ENCODE measurements at places on chromosomes 5 and 9.

DNA sequence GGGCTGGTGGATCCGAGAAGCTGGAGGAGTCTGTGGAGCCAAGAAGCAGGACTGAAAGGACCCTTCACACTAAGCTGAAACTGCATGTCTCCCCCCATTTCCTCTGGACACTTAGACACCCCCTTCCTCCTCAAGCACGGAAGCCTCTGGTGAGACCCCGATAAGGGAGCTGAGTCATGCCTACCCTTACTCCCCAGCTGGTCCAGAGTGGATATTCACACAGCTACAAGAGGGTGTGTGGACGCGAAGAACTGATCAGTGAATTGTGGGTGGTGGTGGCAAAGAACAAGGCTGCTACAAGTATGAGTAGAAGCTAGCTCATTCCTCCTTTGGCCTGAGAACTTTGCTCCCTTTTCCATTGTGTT lies 4.3 kb downstream of the TLN1 start:
- DNase-seq = no peak
- H3K4me1 ChIP-seq = peaks cover 36% of the 10 kb centered on the region
- H3K27me3 ChIP-seq = no peaks in the 10 kb centered on the region
- no peak overlapping the region for H3K4me3 ChIP-seq
- no peaks in the 10 kb centered on the region for H3K36me3 ChIP-seq

GRCh38 chr5:78213799-78214198 lies 80.7 kb downstream of the AP3B1 start:
- no peak for DNase-seq
- H3K27ac ChIP-seq = no peak overlapping the region
- no peak overlapping the region for H3K4me3 ChIP-seq
- no peaks in the 10 kb centered on the region for H3K4me1 ChIP-seq
- H3K36me3 ChIP-seq = 0 out of 2 replicates have a peak, but pooled peaks cover 8% of the 10 kb centered on the region

GRCh38 chr9:111937781-111938426 lies 41.3 kb downstream of the UGCG start:
- no peak overlapping the region for H3K4me3 ChIP-seq
- no peaks in the 10 kb centered on the region for H3K4me1 ChIP-seq
- no peaks in the 10 kb centered on the region for H3K27me3 ChIP-seq
- peaks cover 20% of the 10 kb centered on the region for H3K36me3 ChIP-seq

DNA sequence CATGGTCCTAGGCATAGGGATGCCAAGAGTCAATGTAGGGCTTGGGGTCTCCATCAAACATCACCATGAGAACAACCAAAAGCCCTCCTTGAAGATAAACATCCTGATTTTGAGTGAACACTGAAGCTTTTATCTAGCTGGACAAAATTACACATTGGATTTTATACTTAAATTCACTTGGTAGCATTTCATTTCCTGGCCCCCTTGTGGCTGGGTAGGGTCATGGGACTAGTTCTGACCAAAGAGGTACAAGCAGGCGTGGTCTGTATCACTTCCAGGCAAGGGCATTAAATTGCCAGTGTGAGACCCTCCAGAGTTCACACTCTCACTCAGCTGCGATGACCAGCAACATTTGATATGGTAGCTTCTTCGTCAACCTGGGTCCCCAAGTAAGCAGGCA lies 320.3 kb downstream of the ACTL7B start:
- peaks cover 19% of the 10 kb centered on the region for H3K4me1 ChIP-seq
- H3K4me3 ChIP-seq = no peak overlapping the region
- H3K36me3 ChIP-seq = no peaks in the 10 kb centered on the region
- H3K27ac ChIP-seq = no peak overlapping the region
- no peak for DNase-seq
- no peaks in the 10 kb centered on the region for H3K27me3 ChIP-seq

GRCh38 chr9:3478549-3478953 lies 47.2 kb downstream of the RFX3 start:
- H3K4me3 ChIP-seq = no peak overlapping the region
- H3K4me1 ChIP-seq = peaks cover 6% of the 10 kb centered on the region
- H3K27ac ChIP-seq = no peak overlapping the region
- DNase-seq = no peak
- no peaks in the 10 kb centered on the region for H3K36me3 ChIP-seq

- no peaks in the 10 kb centered on the region for H3K36me3 ChIP-seq
- H3K27me3 ChIP-seq = no peaks in the 10 kb centered on the region
- no peak for DNase-seq
- H3K4me1 ChIP-seq = no peaks in the 10 kb centered on the region
Observed at GRCh38 chr5:91690921-91691320, 307.8 kb upstream of the ARRDC3 start.

- H3K27ac ChIP-seq = no peak overlapping the region
- H3K27me3 ChIP-seq = no peaks in the 10 kb centered on the region
- DNase-seq = no peak
- no peaks in the 10 kb centered on the region for H3K4me1 ChIP-seq
- H3K36me3 ChIP-seq = no peaks in the 10 kb centered on the region
Observed at GRCh38 chr9:74639112-74639511, 142.0 kb downstream of the RORB start.

GRCh38 chr5:146103594-146103993 lies 1.8 kb downstream of the PLAC8L1 start:
- no peak overlapping the region for H3K4me3 ChIP-seq
- H3K27me3 ChIP-seq = no peaks in the 10 kb centered on the region
- no peak for DNase-seq
- no peaks in the 10 kb centered on the region for H3K4me1 ChIP-seq

- H3K4me1 ChIP-seq = no peaks in the 10 kb centered on the region
- H3K4me3 ChIP-seq = no peak overlapping the region
- no peaks in the 10 kb centered on the region for H3K27me3 ChIP-seq
- no peaks in the 10 kb centered on the region for H3K36me3 ChIP-seq
Observed at GRCh38 chr5:57422993-57423392, 59.6 kb downstream of the ACTBL2 start.

DNA sequence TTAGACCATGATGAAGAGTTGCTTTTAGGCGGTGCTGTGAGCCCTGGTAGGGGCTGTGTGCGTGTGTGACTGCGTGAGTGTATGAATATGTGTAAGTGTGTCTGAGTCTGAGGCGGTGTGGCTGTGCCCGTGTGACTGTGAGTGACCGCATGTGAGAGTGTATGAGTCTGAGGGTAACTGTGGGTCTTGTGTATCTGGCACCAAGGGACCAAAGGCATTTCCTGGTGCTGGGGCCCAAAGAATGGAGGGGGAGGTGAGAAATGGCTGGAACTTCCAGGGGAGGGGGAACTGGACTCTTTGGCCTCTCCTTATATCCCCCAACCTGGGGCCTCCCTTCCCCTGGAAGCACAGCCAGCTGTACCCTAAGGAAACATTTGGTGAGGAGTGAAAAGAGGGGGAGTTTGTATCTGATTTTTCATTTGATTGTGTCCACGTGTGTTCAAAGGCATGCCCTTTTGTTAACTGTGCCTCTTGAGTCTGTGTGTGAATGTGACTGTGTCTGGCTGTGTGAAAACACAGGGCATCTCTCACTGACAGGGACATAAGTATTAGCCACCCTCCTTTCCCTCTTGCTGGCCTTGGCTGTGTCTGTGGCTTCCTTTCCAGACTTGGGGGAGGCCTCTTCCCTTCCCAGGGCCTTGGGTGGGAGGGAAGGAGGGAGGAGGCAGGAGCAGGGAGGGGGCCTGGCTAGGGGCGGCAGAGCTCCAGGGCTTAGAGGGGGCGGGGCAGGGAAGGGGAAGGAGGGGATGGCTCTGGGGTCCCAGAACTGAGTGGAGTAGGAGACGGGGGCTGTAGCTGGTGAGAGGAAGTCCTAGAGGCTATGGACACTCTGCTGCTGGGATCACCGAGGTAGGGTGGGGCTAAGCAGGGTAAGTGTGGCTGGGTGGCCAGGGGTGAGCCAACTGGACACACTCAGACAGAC lies 1.4 kb downstream of the IL11RA start:
- H3K4me3 ChIP-seq = no peak overlapping the region
- H3K4me1 ChIP-seq = peaks cover 8% of the 10 kb centered on the region
- H3K36me3 ChIP-seq = no peaks in the 10 kb centered on the region
- H3K27me3 ChIP-seq = no peaks in the 10 kb centered on the region
- H3K27ac ChIP-seq = no peak overlapping the region

GRCh38 chr5:170407062-170407461 lies 17.9 kb upstream of the KCNMB1 start:
- H3K27ac ChIP-seq = no peak overlapping the region
- H3K36me3 ChIP-seq = no peaks in the 10 kb centered on the region
- no peak overlapping the region for H3K4me3 ChIP-seq
- no peaks in the 10 kb centered on the region for H3K27me3 ChIP-seq

GRCh38 chr5:119333421-119333851 lies 22.4 kb upstream of the TNFAIP8 start:
- no peaks in the 10 kb centered on the region for H3K4me1 ChIP-seq
- no peak for DNase-seq
- no peaks in the 10 kb centered on the region for H3K27me3 ChIP-seq
- H3K36me3 ChIP-seq = no peaks in the 10 kb centered on the region

Data from PC-9 (cell line).